ENCODE measurements at places on chromosomes 6 and 20. TPM values are rescaled to one million over a fixed set of nuclear protein-coding genes. Genes with fewer than 3 reads are reported as not detected.

The SIRPB1 gene
- total RNA-seq: 0.93 TPM

The PDSS2 gene
- total RNA-seq: 13.2 TPM

The MYO6 gene
- 70.0 TPM for total RNA-seq

DNA sequence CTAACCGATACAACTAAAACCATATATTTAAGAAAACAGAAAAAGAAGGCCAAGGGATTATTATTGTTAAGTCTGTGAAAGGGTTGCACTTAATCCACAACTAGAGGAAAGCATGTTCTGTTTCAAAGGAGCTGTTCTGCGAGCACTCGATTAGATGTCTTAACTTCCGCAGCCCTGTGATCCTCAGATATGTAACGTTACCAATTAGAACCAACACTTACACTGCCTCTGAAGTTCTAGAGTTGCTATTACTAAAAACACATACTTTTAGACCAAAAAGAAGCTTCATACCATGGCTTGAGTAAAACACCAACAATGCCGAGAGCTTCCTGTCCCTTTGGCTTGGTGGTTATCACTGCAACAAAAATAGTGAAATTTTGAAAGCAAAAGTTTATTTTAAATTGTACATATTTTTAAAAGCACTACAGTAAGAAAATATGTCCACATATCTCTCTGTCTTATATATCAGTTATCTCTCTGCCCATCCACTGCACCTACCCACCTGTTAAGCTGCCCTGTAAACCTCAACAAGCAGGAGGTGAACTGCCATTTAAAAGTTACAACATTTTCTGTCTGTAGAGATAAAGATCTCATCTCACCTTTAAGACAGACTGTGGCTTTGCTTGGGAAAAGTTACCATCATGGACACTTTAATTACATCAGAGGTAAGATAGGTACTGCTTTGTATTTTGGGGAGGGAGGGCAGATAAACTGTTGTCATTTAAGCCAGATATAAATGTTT is 7.1 kb upstream of the DUSP22 start:
- no peak for DNase-seq
- peaks cover 46% of the 10 kb centered on the region for H3K27me3 ChIP-seq
- no peak overlapping the region for H3K27ac ChIP-seq
- H3K4me1 ChIP-seq: no peaks in the 10 kb centered on the region

DNA sequence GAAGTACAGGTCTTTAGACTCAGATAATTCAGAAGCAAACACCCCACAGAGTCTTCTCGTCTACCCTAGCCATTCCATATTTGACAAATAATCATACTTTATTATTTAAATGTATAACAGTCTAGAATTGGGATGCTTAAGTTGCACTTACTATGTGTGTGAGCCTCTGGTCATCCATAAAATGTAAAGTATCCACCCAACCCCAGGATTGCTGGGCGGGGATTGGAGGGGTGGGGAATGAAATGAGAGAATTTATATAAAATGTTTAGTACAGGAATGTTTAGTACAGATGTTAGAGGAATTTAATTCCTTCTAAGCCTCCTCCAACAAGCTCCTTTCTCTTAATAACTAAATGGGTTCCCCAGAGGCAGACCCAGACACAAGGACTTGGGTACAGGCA is 16.9 kb downstream of the BNIP5 start:
- H3K4me1 ChIP-seq: no peaks in the 10 kb centered on the region
- H3K27ac ChIP-seq: no peak overlapping the region
- peaks cover 2% of the 10 kb centered on the region for H3K27me3 ChIP-seq
- H3K4me3 ChIP-seq: no peak overlapping the region
- DNase-seq: no peak

Measured in mesothelial cell of epicardium (in vitro differentiated cells).